NCI-H446 (cell line): ENCODE measurements at places on chromosomes 3 and 15.

DNA sequence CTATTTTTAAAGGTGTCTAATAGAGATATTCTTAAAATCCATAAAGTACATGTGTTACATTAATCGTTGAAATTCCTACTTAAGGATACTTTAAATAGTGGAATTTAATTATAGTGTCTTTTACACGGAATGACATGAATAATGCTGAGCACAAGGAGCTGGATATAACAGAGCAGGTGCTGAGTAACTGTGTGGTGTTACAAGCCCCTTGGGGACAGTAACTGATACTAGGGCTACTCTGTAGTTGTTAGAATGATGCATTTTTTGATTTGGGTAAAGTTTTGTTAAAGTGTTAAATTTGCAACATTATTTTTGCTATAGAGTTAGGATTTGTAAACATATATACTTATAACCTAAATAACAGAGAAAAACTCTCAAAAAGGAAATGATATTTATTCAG lies 1496.1 kb downstream of the OTOL1 start:
- no peak for DNase-seq

DNA sequence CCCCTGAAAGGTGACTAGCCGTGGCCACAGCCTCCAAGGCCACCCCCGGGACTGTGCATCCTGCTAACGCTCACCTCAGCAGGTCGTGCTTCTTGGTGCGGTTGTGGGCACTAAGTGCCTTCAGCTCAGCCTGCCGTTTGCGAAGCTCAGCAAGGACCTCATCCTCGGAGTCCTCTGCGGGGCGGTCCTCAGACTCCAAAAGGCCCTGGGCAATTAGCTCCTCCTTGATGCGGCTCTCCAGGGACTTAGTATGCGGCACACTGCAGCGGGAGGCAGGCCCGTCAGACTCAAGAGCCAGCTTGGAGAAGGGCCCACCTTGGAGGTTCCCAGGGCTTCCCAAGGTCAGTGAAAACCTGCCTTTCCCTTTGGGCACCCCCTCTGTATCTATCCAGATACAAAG lies 8.3 kb downstream of the TADA3 start:
- DNase-seq = no peak

- DNase-seq = peak; percentile 24
Observed at GRCh38 chr3:42024591-42025351, 62.9 kb upstream of the ULK4 start.

GRCh38 chr3:104564045-104564643 lies 802.6 kb upstream of the ALCAM start:
- DNase-seq = peak; percentile 46

DNA sequence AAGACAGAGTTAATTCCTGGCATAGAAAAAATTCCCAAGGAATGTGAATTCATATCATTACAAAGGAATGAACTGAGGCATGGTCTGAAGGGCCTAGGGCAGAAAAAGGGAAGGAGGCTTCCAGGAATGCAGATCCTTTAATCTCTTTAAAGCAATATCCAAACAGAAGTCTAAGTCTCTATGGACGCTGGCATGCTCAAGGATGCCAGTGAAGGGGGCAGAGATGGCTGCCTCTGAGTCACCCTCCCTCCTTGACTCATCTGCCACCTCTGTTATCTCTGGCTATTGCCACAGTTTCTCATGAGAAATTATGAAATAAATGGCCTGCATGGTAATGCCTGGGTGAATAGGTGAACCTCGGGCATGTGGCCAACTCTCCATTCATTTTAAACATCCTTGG lies 96.3 kb upstream of the BCL6 start:
- no peak for DNase-seq

GRCh38 chr3:84960581-84960980 lies 1.8 kb downstream of the CADM2 start:
- no peak for DNase-seq

GRCh38 chr3:183328164-183328563 lies 75.1 kb downstream of the B3GNT5 start:
- no peak for DNase-seq

GRCh38 chr3:111667621-111668239 lies 72.6 kb upstream of the ZBED2 start:
- DNase-seq = no peak

DNA sequence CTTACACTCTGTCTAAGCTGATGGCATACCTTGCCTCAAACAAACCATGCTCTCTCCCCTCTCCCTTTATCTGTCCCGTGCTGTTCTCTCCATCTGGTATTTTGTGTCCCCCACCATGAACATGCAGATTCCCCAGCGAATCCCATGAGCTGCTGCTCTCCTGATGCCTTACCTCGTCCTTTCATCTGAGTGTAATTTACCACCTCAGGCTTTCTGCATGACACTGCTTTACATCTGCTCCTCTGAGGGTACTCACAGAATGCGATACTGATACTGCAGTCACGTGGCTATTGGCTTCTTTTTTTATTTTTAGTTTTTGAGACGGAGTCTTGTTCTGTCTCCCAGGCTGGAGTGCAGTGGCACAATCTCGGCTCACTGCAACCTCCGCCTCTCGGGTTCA lies 341.7 kb downstream of the PTPRG start:
- DNase-seq = no peak

DNA sequence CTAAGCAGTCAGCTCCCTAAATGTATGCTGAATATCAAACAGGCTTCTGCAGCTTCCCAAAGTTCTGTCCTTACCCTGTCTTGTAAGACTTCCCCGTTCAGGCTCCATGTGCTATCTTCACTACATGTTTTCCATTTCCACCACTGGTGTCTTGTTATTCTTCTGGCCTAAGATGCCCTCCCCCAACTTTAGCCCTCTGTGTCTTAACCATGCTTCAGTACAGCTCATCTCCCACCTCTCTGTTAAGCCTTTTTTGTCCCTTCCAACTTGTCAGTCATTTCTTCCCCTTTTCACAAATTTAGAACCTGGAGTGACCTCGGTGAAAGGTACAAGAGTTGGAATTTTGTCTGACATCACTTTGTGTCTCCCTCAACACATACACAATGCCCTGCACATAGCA lies 151.7 kb upstream of the TBL1XR1 start:
- no peak for DNase-seq

GRCh38 chr15:59491062-59491461 lies 53.1 kb downstream of the FAM81A start:
- no peak for DNase-seq

GRCh38 chr15:31013863-31014607 lies 22.6 kb upstream of the MTMR10 start:
- DNase-seq = no peak

GRCh38 chr3:123150449-123151215 lies 51.1 kb upstream of the SEC22A start:
- DNase-seq = no peak

GRCh38 chr3:129038121-129038855 lies 22.3 kb upstream of the GP9 start:
- no peak for DNase-seq

DNA sequence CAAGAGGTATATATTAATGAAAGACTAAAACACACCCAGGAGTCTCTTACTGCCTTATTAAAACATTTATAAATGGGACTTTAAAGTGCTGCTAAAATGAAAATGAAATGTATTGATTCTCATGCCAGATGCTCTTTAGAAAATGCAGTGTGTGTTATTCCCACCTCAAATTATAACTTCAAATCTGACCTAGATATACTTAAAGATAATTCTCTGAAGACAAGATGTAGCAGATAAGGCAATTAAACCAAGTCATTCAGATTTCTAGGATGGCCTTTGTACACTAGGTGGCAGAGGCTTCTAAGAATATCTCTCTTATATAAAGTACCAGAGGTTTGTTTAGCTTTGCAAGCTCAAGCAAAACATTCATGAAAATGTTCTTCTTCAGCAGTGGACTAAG lies 26.9 kb upstream of the GOLGA8B start:
- no peak for DNase-seq

- DNase-seq = no peak
Observed at GRCh38 chr3:165346503-165346902, 150.3 kb upstream of the SLITRK3 start.

DNA sequence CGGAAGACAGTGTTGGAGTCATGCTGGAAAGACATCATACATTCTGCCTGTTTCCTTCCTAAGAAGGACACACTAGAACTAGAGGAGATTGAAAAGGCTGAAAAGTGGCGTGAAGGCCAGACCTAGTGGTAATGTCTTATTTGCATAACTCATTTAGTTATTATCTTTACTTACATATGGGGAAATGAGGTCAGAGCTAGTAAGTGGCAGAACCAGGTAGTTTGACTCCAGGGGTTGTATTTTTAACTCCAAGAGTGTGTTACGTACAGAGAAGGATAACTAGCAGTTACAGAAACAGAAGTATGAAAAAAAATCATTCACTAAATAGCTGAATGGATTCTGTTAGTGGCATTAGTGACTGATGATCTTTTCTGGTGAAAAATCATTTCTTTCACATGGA lies 108.0 kb downstream of the MITF start:
- DNase-seq = no peak

GRCh38 chr15:82178061-82178460 lies 84.5 kb downstream of the EFL1 start:
- no peak for DNase-seq
